ENCODE measurements at places on chromosomes 7 and 10.

- no peak for DNase-seq
These were observed 5.6 kb upstream of the MUC3A start for GRCh38 chr7:100943693-100944092.

DNA sequence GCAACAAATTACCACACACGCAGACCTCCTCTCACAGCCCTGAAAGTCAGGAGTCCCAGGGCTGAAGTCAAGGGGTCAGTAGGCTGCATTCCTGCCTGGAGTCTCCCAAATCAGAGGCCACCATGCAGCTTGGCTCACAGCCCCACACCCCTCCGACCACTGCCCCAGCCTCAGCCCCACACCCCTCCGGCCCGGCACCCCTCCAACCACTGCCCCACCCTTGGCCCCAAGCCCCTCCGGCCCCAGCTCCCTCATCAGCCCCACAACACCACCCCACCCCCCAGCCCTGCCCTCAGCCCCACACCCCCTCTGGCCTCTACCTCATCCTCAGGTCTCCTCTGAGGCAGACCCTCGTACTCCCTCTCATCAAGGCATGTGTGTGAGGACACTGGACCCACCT is 85.7 kb downstream of the DIP2C start:
- DNase-seq = no peak

GRCh38 chr7:75583255-75583654 is 91.1 kb downstream of the SPDYE5 start:
- DNase-seq = no peak

- DNase-seq = no peak
These were observed 232.0 kb downstream of the VTI1A start for GRCh38 chr10:112678987-112679386.

GRCh38 chr10:48694371-48695030 is 9.8 kb downstream of the WDFY4 start:
- no peak for DNase-seq

GRCh38 chr10:70074165-70074564 is 21.5 kb downstream of the MACROH2A2 start:
- DNase-seq = no peak

DNA sequence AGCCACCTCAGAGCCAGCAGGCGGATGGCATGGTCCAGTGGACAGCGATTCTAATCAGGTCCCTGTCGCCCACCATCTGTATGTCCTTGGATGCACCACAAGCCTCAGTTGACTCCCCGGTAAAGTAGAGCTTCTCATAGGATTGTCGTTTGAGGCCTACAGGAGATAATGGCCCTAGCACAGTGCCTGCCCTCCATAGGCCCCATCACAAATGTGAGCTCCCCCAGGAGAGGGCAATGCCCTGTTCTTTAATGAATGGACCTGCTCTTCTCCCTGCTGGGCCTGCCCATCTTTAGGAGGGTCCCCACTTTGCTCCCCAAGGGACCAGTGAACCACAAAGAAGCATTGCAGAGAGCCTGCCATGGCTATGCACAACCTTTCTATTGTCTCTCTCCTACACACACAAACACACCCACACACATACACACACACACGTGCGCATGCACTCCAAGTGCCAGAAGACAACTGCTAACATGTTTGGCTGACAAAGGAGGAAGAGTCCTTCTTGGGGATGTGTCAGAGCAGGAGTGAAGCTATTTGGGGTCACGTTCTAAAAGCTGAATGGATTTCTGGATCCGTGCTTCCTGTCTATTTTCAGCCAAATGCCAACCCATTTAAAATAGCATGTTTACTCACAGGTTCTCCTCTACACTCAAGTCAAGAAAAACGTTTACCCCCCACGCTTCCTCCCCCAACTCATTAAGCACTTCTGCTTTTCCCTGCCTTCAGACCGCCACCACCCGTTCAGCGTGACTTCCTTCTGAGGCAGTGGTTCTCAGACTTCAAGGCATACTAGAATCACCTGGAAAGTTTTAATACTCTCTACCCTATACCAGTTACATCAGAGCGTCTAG is 196.1 kb downstream of the GRID1 start:
- DNase-seq = no peak

GRCh38 chr10:102229810-102230263 is 3.7 kb downstream of the ELOVL3 start:
- DNase-seq = peak; percentile 74

DNA sequence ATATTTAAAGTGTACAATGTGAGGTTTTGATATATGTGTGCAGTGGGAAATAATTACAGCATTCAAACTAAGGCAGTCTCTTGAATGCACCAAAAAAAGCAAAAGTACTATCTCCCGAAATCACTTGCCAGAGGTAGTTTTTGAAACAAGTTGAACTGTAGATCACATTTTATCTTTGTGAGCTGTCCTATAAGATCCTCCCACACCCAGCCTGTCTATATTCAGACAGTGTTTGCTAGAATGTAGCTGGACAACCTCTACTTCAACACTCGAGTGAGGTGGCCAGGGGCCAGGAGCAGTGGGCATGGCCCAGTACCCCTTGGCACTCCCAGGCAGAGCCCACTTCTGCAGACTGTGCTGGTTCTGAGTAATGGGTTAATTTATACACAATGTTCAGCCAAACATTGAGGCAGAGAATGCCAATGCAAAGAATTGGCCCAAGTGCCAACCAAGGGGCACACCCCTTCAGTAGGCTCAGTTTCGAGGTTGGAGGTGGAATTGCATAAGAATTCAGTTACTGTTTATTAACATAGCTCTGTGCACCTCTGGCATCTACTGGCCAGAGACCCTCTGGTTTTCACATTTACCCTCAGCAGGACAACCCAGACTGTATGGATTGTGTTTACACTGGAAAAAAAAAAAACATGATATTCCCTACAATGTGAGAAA is 70.5 kb downstream of the AHR start:
- no peak for DNase-seq

- no peak for DNase-seq
These were observed 130.9 kb downstream of the OAT start for GRCh38 chr10:124287791-124288190.

DNA sequence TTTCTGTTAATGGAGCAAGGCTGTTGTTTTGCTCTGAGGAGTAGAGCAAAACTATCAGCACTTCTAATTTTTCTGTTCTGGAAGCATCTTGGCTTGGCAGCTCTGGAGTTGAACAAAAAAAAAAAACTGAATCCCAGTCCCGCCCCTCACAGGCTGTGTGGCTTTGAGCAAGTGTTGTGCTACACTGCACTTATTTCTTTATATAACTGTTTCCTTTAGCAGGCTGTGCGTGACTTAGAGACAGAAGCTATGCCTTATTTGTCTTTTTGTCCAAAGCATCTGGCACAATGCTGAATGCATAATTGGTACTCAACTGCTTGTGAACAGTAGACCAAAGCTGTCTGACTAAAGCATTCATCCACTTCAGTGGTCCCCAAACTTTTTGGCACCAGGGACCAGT is 96.1 kb downstream of the AMPH start:
- DNase-seq = no peak

DNA sequence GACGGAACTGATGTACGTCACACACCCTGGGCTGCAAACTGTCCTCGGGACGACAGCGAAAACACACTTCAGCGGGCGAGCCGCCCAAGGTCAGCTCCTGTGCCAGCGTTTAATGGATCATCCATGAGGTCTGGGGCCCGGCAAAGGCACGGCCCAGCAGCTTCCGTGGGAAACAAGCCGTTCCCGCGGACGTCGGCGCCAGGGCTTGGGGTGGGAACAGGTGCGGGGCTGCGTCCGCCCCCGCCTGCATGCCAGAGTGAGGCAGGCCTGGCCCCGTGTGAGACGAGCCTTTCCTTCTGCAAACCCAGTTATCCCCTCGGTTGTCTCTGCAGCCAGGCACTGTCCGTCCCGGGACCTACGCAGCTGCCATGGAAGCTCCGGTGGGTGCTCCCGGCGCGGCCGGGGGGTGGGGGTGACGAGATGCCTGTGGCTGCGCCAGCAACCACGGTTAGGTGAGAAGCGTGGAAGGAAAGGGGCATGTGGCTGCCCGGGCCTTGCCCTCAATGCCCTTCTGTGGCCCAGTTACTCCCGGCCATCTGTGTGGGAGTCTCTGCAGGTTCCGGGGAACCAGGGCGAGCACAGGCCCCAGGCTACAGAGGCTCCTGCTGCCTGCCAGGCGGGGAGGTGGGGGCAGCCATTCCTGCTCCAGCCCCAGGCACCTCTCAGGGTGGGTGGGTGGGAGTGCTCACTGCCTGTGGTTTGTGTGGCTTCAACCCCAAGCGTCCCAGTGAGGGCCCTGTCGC is 42.2 kb upstream of the PDGFA start:
- no peak for DNase-seq

- no peak for DNase-seq
These were observed 266.1 kb downstream of the HGF start for GRCh38 chr7:81503771-81504170.

GRCh38 chr10:78620985-78621799 is 447.6 kb upstream of the ZMIZ1 start:
- DNase-seq = no peak

DNA sequence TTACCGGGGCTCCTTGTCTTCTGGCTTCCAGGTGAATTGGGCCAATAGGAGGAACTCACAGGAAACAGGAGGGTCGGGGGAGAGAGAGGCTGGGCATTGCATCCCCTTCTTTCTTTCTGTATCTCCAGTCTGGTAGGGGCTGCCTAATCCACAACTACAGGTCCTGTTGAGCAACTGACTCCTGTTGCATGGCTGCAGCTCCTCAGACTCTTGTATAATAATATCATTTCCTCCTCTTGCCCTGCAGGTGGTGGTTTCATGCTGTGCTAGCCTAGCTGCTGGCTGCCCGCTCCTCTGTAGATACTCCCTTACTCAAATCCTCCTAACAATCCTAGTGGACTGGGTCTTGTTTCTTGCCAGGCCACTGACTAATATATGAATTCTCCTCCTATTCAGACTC is 276.5 kb upstream of the SMIM30 start:
- DNase-seq = no peak

- peak; percentile 22 for DNase-seq
These were observed 552.1 kb downstream of the TFEC start for GRCh38 chr7:115478426-115478825.

GRCh38 chr10:74207691-74208480 is 56.9 kb downstream of the ADK start:
- DNase-seq = no peak

- no peak for DNase-seq
These were observed 209.0 kb downstream of the LRMDA start for GRCh38 chr10:75640381-75640780.

- no peak for DNase-seq
These were observed 4.7 kb downstream of the SUN1 start for GRCh38 chr7:837001-837400.

- DNase-seq = no peak
These were observed 98.0 kb upstream of the FAM20C start for GRCh38 chr7:94251-94801.

DNA sequence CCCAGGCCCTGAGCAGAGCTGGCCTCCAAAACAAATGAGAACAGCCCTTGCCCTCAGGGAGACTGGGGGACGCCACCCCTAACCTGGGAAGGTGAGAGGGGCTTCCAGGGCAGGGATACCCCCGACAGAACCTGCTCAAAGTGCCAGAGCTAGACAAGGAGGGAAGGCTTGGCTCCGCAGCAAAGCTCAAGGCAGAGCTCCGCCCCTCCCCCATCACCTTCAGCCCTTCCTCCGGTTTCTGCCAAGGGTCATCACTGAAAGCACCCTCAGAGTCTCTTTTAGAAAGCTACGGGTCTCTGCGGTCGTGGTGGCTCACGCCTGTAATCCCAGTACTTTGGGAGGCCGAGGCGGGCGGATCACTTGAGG is 73.4 kb upstream of the CUX1 start:
- no peak for DNase-seq

GRCh38 chr10:49187950-49188761 is at the start of gene TMEM273:
Gene TMEM273, minus strand, starts transcription at chr10:49188391. Its CDS starts 55 bp downstream, at chr10:49188336.
- no peak for DNase-seq

GRCh38 chr7:34662058-34662708 is 4.2 kb downstream of the NPSR1 start:
- DNase-seq = no peak

- DNase-seq = peak; percentile 72
These were observed 168.2 kb downstream of the SND1 start for GRCh38 chr7:127819975-127820731.

GRCh38 chr7:101933688-101934121 is 116.3 kb downstream of the CUX1 start:
- DNase-seq = peak; percentile 25

- peak; percentile 81 for DNase-seq
These were observed 92.1 kb downstream of the CABCOCO1 start for GRCh38 chr10:61754587-61755550.

GRCh38 chr7:43615558-43616145 is 32.7 kb downstream of the STK17A start:
- DNase-seq = no peak

DNA sequence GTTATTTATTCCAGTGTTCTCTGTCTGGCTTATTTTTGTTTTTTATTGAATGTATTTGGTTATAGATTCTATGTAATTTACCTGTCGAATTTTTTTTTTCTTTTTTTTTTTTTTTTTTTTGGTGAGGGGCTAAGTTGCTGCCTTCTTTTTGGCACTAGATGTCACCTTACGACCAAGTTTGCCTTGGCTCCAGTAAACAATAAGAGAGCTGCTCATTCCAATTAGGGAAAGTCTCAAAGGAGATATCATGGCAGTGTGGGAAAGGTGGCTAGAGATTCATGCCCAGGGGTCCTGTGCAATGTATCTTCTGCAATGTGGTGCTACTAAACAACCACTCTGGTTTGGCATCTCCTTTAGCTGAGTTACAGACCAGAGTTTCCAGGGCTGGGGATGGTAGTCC is 84.0 kb downstream of the PTPN20 start:
- DNase-seq = peak; percentile 13

DNA sequence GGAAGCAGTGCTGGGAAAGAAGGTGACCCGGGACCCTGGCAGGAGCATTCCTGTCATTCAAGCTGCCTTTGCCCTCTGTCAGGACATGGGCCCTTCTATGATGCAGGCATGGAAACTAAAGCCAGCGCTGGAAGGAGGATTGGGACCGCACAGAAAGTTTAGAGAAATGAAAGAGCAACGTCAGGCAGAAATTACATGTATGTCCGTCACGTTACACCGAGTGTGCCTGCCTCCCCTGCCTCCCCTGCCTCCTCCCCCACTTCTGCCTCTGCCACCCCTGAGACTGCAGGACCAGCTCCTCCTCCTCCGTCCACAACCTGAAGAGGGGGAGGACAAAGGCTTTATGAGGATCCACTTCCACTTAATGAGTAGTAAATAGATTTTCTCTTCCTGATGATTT is 13.9 kb upstream of the PWWP2B start:
- no peak for DNase-seq

All from EH (cell line).